Hair follicle dermal papilla cell (primary cell): ENCODE measurements at places on chromosomes 1 and 21. TPM values are rescaled to one million over a fixed set of nuclear protein-coding genes. Genes with fewer than 3 reads are reported as not detected.

CR1L gene
- total RNA-seq: not detected in 2 replicates

SIPA1L2 gene
- total RNA-seq: 31.7 and 32.3 TPM in 2 replicates

YTHDF2 gene
- 73.0 and 82.3 TPM in 2 replicates for total RNA-seq

TIMM17A gene
- 39.3 and 48.9 TPM in 2 replicates for total RNA-seq

SPRR5 gene
- not detected in 2 replicates for total RNA-seq
